ENCODE measurements at places on chromosomes 7 and 10. TPM values are rescaled to one million over a fixed set of nuclear protein-coding genes. Genes with fewer than 3 reads are reported as not detected.

SMARCD3 gene
- 5.4 TPM for total RNA-seq

- H3K36me3 ChIP-seq: peaks cover 19% of the 10 kb centered on the region
- peaks cover 2% of the 10 kb centered on the region for H3K27me3 ChIP-seq
- no peak overlapping the region for H3K4me3 ChIP-seq
- H3K27ac ChIP-seq: no peak overlapping the region
- DNase-seq: no peak
Measured at GRCh38 chr10:17445400-17445998, 8.9 kb downstream of the ST8SIA6 start.

GRCh38 chr7:99621271-99621670 lies 4.5 kb downstream of the ZSCAN25 start:
- peak overlapping the region; percentile 47 for H3K4me3 ChIP-seq
- peak overlapping the region; percentile 81 for H3K27ac ChIP-seq
- H3K4me1 ChIP-seq: peaks cover 57% of the 10 kb centered on the region
- H3K36me3 ChIP-seq: peaks cover 67% of the 10 kb centered on the region
- DNase-seq: no peak

DNA sequence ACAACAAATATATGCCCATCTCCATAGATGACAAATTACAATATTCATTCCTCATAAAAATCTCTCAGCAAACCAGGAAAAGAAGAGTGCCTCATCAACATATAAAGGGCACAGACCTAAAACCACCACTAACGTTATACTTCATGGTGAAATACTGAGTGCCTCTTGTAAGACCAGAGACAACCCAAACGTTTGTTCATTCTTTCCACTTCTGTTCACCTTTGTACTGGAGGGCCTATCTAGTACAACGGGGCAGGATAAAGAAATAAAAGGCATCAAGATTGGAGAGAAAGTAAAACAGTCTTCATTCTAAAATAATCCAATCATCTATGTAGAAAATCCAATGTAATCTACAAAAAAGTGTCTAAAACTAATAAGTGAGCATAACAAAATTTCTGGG lies 79.1 kb downstream of the LARP4B start:
- H3K27me3 ChIP-seq: no peaks in the 10 kb centered on the region
- H3K27ac ChIP-seq: no peak overlapping the region
- peaks cover 63% of the 10 kb centered on the region for H3K36me3 ChIP-seq
- DNase-seq: no peak

CD36 gene
- total RNA-seq: 3.8 TPM

GRCh38 chr10:16644146-16644545 lies 122.5 kb upstream of the C1QL3 start:
- no peaks in the 10 kb centered on the region for H3K36me3 ChIP-seq
- no peaks in the 10 kb centered on the region for H3K4me1 ChIP-seq
- H3K4me3 ChIP-seq: no peak overlapping the region
- no peaks in the 10 kb centered on the region for H3K27me3 ChIP-seq
- no peak overlapping the region for H3K27ac ChIP-seq

Measured in endothelial cell (in vitro differentiated cells).